ENCODE measurements at places on chromosomes 7 and 10.

DNA sequence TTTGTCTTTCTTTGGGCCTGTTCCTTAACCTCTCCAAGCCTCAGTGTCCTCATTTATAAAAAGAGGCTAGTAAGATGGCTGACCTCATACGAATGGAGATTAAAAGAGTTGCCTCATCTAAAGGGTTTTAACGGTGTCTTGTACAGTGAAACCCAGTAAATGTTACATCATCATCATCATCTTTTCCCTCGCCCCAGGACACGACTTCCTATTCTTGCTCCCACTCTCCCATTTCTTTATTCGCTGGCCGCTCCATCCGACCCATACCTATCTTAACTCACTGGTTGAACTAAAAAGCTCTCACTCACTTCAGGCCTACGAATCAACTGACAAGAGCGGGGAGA, 554 bp downstream of the FRA10AC1 start:
- DNase-seq = peak; percentile 51

DNA sequence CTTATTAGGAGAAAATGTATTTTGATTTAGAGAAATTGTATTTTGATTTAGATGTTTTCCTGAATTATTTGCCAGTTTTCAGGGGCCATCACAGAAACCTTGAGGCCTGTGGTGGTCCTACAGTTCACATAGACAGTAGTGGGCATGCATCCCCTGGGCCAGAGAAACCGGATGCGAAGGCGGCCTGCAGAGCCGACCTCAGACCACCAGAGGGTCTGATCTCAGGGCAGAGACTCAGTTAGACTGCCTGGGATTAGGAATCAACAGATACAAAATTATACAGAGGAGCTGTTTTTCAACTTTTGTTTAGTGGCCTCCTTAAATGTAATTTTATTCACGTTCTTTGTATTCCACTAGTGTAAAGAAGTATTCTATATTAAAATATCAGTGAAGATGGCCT, 158.4 kb downstream of the PAXIP1 start:
- DNase-seq = no peak

DNA sequence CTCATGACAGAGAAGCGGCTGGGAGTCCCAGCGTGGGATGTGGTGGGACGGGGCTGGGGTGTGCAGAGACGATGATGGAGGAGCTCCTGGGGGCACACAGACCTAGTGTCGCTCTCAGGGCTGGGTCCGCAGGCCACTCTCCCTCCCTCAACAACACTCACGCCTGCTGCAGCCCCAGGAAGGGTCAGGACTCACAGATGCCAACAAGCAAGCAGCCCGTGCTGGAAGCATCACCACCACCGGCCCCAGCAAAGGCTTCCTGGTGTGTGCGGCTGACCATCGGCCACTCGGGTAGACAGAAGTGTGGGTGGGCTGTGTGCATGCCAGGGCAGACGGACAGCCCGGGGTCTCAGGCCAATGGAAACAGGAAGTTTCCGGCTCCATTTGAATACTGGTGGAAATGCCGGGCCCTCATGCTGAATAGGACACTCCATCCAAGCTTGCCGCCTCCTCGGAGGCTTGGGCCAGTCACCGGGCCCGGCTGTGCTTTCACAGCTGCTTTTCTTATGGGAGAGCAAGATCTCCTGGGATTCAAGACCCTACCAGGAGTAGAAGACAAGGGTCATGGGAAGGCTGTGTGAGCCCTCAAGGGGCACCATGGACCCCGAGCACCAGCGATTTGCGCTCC, 178.1 kb downstream of the ELFN1 start:
- DNase-seq = no peak

- DNase-seq = no peak
Observed at GRCh38 chr7:30681815-30682211, 443 bp downstream of the CRHR2 start.

DNA sequence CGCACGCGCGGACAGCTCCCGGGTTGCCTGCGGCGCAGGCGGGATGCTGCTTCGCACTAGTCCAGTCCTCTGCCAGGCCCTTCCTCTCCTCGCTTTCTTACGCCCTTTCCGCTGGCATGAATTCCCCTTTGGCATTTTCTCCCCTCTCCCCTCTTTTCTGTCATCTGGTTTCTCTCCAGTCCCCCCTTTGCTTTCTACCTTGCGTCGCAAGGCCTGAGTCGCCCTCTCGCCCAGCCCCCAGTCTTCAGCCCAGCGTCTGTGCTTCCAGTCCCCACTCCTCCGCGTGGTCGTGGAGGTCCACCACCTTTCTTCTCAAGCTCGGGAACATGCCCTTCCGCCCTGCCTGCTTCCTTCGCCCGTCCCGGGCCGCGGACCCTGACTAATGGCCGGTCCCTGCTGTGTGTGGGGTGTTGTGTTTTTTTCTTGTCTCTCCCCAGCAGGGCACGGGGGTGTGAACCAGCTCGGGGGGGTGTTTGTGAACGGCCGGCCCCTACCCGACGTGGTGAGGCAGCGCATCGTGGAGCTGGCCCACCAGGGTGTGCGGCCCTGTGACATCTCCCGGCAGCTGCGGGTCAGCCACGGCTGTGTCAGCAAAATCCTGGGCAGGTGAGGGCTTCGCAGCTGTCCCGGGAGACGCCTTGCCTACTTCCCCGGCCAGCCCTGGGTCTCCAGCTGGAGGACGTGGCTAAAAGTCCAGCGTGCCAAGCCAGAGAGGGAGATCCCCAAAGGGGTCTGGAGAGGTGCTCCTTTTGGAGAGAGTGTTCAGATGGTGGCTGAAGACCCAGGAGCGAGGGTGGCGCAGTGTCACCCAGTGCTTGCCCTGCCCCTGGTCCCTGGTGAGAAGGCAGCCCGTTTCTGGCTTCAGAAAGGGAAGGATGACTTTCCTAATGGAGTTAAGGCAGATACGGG, 4.2 kb downstream of the PAX2 start:
- no peak for DNase-seq

DNA sequence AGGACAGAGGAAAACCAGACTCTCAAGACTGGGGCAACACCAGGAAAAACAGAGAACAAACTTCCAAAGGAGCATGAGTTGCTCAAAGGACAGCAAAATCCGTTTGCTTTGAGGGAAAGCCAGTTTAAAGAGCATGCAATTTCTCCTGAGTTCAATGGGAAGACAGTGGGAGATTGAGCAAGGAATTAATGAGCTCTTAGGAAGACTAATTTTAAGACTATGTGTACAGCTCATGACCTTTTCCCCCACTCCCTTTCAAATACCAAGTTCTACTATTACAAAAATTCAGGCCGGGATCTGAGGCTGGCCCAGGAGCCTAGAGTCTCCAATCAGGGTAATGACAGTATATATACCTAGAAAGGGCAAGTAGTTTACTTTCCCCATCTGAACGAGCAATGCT, 79.2 kb downstream of the EPDR1 start:
- no peak for DNase-seq

DNA sequence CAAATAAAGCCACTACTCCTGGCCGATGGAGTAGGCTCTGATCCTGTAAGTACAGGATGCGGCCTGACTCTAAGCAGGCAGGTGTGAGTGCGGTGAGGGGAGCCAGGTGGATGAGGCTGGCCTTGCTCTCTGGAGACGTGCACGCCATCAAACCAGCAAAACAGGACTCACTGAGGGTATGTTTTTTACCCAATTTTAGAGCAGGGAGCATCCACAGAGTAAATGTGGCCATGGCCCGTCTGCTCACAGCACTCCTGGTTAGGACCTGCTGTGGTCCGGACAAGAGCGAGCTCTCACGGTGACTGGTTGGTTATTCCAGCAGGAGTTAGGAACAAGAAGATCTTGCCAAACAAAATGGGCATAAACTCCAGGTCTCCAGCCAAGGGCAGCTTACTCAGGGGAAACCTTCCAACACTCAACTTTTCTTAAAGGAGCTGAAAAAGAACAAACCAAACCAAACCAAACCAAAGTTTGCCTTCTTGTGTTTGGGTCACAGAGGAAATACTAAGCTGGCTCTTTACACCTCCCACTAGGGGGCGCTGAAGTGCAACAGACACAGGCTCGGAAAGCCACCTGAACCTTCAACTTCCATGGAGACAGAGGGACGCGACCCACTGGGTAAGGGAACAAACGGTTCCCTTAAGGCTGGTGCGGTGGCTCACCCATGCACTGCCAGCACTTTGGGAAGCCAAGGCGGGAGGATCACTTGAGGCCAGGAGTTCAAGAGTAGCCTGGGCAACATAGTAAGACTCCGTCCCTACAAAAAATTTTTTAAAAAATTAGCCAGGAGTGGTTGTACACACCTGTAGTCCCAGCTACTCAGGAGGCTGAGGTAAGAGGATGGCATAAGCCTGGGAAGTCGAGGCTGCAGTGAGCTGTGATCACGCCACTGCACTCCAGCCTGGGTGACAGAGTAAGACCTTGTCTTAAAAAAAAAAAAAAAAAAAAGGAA, 122.4 kb downstream of the CLEC2L start:
- DNase-seq = peak; percentile 77

GRCh38 chr7:35259523-35259908, 5.6 kb upstream of the TBX20 start:
- no peak for DNase-seq

GRCh38 chr7:106779877-106780276, 85.2 kb upstream of the PIK3CG start:
- DNase-seq = peak; percentile 64

- no peak for DNase-seq
Observed at GRCh38 chr10:27611744-27612550, 107.8 kb downstream of the RAB18 start.

- no peak for DNase-seq
Observed at GRCh38 chr7:32611201-32612099, 116.2 kb downstream of the AVL9 start.

DNA sequence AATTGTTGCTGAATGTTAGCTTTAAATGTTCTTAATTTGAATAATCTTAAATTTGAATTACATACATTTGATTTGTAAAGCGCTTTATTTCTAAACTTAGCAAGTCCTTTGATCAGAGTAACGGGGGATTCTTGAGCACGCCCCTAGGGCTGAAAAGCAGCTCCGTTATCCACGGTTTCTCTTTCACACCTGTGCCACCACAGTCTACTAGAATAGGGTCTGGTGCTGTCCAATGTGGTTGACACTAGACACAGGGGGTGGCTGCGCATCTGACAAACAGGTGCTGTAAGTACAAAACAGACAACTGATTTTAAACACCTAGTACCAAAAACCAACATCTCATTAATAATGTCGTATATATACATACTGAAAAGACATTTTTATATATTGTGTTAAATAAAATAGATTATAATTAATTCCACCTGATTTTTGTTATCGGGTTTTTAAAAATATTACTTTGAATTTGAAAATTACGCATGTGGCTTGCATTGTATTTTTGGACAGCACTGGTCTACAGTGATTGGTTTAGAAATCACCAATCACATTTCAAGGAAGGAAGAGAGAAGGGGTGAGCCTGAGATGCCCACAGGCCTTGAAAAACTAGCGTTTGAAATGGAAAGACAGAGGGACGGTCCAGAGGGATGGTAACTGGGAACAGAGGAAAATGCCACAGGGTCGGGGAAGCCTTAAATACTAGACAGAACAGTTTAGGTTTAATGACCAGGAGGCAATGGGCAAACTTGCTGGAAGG, 7.3 kb downstream of the SEPHS1 start:
- DNase-seq = no peak

GRCh38 chr7:39054731-39055130, 77.0 kb downstream of the POU6F2 start:
- no peak for DNase-seq

All from inflammatory macrophage (primary cell).